Osteocyte (in vitro differentiated cells): ENCODE measurements at places on chromosomes 1 and 21. TPM values are rescaled to one million over a fixed set of nuclear protein-coding genes. Genes with fewer than 3 reads are reported as not detected.

AMY2A gene
- total RNA-seq = not detected in 2 replicates

A3GALT2 gene
- total RNA-seq = 0.35 TPM in 1 of 2 replicates, not detected in the other

NES gene
- 24.2 and 26.5 TPM in 2 replicates for total RNA-seq

ZNF648 gene
- not detected in 2 replicates for total RNA-seq

OLFML3 gene
- 36.5 and 37.0 TPM in 2 replicates for total RNA-seq

C1orf53 gene
- total RNA-seq = 2.1 and 2.6 TPM in 2 replicates

PGLYRP3 gene
- not detected in 2 replicates for total RNA-seq

- no peaks in the 10 kb centered on the region for H3K36me3 ChIP-seq
- peaks cover 43% of the 10 kb centered on the region for H3K4me1 ChIP-seq
- no peaks in the 10 kb centered on the region for H3K27me3 ChIP-seq
- no peak overlapping the region for H3K4me3 ChIP-seq
These were observed 2.1 kb downstream of the PADI1 start for GRCh38 chr1:17207046-17207445.

GRCh38 chr1:110952031-110952430 lies 11.7 kb downstream of the LRIF1 start:
- no peak for DNase-seq
- peaks cover 37% of the 10 kb centered on the region for H3K36me3 ChIP-seq
- no peak overlapping the region for H3K4me3 ChIP-seq
- H3K27me3 ChIP-seq = no peaks in the 10 kb centered on the region
- H3K27ac ChIP-seq = no peak overlapping the region

- H3K27ac ChIP-seq = no peak overlapping the region
- no peaks in the 10 kb centered on the region for H3K4me1 ChIP-seq
- no peak overlapping the region for H3K4me3 ChIP-seq
- no peaks in the 10 kb centered on the region for H3K36me3 ChIP-seq
These were observed 387.6 kb downstream of the PCP4 start for GRCh38 chr21:40254540-40255465.

- H3K4me1 ChIP-seq = peaks cover 9% of the 10 kb centered on the region
- H3K4me3 ChIP-seq = peak overlapping the region; percentile 72
- no peaks in the 10 kb centered on the region for H3K27me3 ChIP-seq
- DNase-seq = no peak
- no peak overlapping the region for H3K27ac ChIP-seq
These were observed 796 bp upstream of the RBM8A start for GRCh38 chr1:145927916-145928643.

DNA sequence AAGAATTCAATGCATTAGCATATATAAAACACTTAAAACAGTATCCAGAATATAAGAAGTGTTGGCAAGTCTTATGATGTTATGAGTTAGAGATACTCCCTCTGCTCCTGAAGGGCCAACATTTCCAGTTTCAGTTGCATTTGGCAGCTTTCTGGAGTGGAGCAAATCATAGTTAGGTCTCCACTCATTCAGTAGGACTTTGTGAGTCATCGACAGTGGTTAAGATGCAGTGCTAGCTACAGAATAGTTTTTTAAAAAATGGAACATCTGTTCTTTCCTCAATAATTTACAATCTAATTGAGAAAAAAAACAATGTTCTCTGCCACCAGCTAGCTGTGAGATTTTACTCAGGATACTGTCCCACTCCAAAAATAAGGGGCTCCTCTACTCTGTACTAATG lies 389.1 kb downstream of the HLX start:
- H3K36me3 ChIP-seq = no peaks in the 10 kb centered on the region
- H3K27ac ChIP-seq = no peak overlapping the region
- DNase-seq = no peak
- no peaks in the 10 kb centered on the region for H3K4me1 ChIP-seq

DNA sequence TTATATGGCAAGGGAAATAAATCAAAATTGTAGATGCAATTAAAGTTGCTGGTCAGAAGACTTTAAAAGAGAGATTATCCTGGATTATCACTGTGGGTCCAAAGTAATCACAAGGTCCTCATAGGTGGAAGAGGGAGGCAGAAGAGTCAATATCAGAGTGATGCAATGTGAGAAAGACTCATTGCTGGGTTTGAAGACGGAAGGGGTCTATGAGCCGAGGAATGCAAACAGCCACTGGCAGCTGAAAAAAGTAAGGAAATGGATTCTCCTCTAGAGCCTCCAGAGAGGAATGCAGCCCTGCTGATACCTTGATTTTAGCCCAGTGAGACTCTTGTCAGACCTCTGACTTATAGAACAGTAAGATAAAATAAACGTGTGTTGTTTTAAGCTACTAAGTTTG lies 59.8 kb upstream of the MUTYH start:
- H3K36me3 ChIP-seq = no peaks in the 10 kb centered on the region
- H3K27ac ChIP-seq = no peak overlapping the region
- H3K4me1 ChIP-seq = peaks cover under 1% of the 10 kb centered on the region
- no peaks in the 10 kb centered on the region for H3K27me3 ChIP-seq

DNA sequence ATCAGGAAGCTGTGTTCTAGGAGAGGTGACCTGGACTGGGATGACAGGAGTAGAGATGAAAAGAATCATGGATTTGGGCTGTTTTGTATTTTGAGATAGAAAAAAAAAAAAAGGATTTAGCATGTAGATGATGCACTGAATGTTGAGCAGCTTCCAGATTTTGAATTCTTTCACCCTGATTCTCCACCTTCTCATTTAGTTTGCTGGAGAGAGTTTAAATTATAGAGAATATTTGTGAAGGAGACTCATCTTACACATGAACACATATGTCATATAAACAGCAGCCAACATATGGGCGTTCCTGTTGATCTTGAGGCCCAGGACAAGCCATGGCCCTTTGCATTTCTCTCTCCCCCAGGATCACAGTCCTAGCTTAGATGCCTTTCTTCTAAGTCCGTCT lies 7.4 kb downstream of the RPTN start:
- H3K27me3 ChIP-seq = no peaks in the 10 kb centered on the region
- H3K4me1 ChIP-seq = no peaks in the 10 kb centered on the region
- no peak overlapping the region for H3K4me3 ChIP-seq

DNA sequence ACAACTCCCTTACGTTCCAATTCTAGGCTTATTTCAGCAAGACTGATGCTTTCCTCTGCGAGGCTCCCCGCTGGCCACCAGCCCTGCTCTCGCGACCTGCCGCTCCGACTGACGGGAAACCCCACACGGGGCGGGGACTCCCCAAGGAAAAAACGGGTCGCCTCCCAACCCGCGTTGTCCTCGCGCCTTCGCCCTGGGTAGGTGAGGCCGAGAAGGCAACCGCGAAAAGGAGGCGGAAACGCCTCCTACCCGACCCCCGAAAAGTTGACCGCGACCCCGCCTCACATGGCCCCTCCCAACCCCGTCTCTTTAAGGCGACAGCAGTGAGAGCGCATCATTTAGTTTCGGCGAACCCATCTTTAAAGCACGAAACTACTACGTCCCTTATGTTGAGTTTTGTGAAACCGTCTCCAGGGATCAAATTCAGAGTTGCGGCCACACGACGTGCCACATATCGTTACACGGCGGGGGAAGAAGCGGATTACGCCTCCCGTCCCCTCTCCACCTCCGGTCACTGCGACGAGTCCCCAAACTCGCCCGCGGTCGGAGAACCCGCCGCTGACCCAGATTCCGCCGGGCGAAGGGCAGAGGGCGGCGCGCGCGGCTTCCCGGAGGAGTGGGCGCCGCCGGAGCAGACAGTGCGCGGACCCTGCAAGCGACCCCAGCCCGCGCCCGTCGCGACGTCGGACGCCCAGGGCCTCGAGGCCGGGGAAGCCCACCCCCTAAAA lies 1.2 kb downstream of the ANP32E start:
- H3K27me3 ChIP-seq = no peaks in the 10 kb centered on the region
- no peak overlapping the region for H3K4me3 ChIP-seq
- peaks cover 2% of the 10 kb centered on the region for H3K36me3 ChIP-seq
- DNase-seq = peak; percentile 91
- peaks cover 19% of the 10 kb centered on the region for H3K4me1 ChIP-seq
- H3K27ac ChIP-seq = no peak overlapping the region

DNA sequence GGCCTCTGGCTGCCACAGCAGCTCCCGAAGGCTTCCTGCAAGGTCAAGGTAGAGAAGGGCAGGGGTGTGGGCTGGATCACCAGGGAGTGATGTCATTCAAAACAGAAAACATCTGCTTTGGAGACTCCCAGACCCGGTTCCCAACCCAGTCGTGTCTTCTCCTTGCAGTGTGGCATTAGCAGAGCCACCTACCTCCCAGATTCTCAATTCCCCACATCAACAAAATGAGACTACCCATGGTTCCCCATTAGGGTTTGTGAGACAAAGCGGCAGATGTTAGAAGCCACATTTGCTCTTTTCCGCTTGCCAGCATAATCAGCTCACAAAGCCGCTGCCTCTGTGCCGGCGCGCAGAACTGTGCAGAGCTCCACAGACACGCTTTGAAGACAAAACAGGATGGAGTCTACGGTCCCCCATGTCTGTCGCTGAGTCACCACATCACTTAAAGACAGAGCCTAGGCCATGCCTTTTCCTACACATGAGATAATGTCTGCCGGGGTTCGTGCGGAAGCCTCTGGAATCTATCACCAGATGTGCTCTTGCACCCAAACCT lies 12.5 kb downstream of the KIF17 start:
- H3K4me3 ChIP-seq = no peak overlapping the region
- no peaks in the 10 kb centered on the region for H3K4me1 ChIP-seq
- H3K27me3 ChIP-seq = no peaks in the 10 kb centered on the region
- H3K36me3 ChIP-seq = peaks cover 2% of the 10 kb centered on the region
- no peak for DNase-seq
- no peak overlapping the region for H3K27ac ChIP-seq
